Fibroblast of mammary gland (primary cell): ENCODE measurements at places on chromosomes 13 and 19.

- DNase-seq = no peak
Measured at GRCh38 chr19:4971424-4971793, 2.5 kb downstream of the KDM4B start.

DNA sequence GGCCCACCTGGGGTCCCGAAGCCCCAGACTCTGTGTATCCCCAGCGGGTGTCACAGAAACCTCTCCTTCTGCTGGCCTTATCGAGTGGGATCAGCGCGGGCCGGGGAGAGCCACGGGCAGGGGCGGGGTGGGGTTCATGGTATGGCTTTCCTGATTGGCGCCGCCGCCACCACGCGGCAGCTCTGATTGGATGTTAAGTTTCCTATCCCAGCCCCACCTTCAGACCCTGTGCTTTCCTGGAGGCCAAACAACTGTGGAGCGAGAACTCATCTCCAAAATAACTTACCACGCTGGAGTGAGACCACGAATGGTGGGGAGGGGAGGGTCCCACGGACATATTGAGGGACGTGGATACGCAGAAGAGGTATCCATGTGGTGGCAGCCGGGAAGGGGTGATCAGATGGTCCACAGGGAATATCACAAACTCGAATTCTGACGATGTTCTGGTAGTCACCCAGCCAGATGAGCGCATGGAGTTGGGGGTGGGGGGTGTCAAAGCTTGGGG is 1.0 kb upstream of the ICAM5 start:
- peak; percentile 45 for DNase-seq

DNA sequence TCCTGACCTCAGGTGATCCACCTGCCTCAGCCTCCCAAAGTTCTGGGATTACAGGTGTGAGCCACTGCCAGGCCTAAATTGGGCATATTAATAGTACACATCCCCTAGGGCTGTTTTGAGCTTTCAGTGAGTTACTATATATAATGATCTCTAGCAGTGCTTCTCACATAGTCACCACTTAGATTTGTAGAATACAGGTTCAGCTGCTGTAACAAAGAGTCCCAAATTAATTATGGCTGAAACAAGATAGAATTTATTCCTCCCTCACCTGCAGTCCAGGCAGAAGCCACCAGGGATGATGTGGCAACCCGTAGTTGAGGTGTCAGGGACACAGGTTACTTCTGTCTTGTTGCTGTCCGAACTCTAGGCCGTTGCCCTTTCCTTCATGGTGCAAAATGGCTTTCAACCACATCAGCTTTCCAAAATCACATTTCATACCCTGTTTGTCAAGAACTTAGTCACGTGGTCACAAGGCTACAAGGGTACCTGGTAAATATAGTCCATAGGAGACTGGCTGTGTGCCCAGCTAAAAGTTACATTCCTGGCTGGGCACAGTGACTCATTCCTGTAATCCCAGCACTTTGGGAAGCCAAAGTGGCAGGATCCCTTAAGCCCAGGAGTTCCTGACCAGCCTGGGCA is 2.9 kb downstream of the PROSER3 start:
- no peak for DNase-seq

DNA sequence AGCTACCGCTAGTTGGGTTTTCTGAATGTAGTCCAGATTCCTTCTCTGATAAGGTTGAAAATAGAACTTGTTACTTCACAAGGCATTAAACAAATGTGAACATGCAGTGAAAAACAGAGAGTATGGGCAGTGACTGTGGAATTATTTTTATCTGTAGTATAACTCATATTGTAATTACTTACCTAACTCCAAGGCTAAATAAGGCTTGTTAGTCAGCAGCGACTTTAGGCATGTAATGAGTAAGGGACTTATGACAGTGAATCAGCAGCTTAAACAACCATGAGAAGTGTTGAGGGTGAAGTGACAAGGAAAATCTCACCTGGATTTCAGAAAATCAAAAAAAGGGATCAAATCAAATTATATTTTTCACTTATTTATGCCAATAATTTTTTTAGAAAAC is 1719.5 kb upstream of the MIR17HG start:
- no peak for DNase-seq

DNA sequence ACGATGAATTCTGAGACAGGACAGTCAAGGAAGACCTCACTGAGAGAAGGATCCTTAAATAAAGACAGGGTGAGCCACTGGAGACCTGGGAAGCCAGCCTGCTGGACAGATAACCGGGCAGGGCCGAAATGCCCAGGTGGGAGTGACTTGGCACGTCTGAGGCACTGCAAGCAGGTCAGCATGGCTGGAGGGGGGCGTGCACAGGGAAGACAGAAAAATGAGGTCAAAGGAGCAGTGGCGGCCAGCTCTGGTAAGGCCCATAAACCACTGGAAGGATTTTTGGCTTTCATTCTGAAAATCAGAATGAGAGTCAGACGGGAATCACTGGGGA is 5.8 kb upstream of the ATP1A3 start:
- DNase-seq = no peak

DNA sequence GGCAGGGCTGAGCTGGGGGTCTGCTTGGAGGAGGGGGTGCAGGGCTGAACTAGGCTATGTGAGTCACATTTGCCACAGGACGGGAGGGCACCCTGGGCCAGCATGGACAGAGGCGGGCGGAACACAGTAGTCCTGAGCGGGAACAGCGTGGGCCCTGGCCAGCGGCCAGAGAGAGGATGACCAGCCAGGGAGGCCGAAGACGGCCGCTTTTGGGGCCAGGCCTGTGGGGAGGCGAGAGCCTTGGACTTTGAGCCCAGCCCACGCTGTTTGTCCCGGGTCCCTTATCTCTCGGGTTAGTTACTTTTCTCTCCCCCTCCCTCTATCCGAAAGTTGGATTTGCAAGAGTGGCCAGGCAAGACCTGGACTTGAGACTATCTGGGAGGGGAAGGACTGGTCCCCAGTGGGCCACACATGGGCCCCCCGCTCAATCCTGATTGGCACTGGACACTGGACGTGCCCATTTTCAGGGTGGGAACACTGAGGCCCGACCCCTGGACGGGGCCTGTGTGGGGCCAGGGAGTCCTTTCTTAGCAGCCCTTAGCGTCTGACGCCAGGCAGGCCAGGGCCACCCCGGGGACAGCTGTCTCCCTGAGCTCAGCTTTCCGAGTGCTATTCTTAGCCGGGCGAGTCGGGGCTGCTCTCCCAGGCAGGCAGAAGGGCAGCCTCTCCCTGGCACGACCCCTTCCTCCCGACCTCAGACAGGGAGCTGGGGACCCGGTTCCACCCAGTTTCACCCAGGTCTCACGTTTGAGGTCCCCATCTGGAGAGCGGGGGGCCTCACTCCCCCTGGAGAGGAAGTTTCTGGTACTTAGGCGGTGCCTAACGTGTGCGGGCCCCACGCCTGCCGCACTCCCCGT is 833 bp downstream of the GAMT start:
- peak; percentile 42 for DNase-seq

GRCh38 chr13:76350399-76350798 is 535.8 kb downstream of the KCTD12 start:
- no peak for DNase-seq

DNA sequence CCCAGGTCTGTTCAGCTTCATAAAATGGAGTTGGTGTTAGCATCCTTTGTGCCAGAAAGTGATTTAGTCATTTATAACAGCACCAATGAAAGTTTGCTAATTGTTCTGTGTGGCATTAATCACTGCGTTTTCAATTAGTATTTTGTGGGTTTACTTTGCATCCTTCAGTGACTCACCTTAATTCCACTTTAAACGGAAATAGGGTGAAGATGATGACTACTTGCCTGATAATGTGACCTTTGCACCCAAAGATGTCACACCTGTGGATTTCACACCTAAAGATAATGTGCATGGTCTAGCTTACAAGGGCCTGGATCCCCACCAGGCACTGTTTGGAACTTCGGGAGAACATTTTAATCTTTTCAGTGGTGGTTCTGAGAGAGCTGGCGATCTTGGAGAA is 15.0 kb downstream of the GPATCH1 start:
- no peak for DNase-seq

GRCh38 chr13:49791315-49791710 is 1.2 kb downstream of the KPNA3 start:
- peak; percentile 46 for DNase-seq

DNA sequence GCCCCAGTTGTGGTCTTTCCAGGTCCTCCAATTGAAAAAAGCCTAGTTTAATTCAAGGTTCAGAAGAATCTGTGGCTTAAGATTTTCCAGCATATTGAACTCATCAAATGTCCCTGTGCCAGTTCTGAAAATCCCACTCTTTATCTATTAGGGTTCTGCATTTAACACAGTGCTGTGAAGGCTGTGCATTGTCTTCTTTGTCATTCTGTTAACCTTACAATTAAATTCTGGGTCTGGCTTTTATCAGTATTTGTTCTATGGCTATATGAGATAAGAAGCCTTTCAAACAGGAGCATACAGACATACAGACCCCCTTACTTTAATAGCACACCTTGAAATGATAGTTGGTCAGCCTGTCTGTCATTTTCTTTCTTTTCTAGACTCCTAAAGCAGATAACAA is 362.1 kb upstream of the DACH1 start:
- no peak for DNase-seq

DNA sequence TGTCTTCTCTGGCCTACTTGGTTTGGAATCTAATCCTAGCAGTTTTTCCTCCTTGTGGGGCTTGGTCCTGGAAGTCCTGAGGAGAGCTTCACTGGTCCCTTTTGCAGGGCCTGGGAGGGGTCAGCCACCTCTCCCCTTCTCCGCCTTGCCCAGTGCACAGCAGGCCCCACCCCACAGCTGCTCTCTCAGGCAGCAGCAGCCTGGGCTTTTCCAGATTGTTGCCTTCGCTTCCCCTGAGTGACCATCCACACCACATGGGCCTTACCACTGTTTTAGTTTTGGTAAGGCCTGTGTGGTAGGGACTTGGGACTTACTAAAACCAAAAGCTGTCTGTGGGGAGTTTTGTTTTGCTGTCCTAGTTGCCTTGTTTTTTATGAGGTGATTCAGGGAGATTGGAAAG is 11.5 kb downstream of the MPHOSPH8 start:
- DNase-seq = no peak

GRCh38 chr13:77513719-77514335 is 21.7 kb upstream of the SCEL start:
- no peak for DNase-seq

- peak; percentile 39 for DNase-seq
Measured at GRCh38 chr13:32381539-32381938, 46.4 kb downstream of the N4BP2L1 start.

DNA sequence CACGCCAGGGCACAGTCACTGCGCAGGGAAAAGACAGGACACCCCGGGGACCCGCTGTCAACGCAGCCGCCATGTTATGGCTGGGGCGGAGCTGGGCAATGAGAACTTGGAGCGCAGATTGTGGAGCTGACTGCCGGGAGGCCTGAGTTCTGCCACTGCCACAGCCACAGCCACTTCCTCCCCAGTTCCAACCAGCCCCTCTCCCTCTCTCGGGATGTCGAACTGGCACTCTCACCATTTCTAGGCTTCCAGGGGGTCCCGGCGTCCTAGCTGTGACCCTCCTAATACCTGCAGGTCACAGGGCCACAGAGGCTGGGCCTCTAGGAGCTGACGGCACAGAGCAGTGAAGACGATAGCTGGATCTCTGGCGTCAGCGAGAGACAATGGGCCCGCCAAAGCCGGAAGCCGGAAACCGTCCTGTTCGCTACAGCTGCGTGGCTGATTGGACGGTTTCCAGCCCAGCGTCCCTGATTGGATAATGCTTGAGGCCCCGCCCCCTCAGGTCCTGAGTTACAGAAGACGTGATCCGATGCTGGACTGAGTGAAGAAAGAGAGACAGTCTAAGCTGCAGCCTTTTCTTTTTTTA is at the start of gene ZNF506:
ZNF506 (minus strand) TSS at position 385 of the 586 bp plus-strand sequence; CDS start at position 238, 147 bp downstream.
- DNase-seq = peak; percentile 97

DNA sequence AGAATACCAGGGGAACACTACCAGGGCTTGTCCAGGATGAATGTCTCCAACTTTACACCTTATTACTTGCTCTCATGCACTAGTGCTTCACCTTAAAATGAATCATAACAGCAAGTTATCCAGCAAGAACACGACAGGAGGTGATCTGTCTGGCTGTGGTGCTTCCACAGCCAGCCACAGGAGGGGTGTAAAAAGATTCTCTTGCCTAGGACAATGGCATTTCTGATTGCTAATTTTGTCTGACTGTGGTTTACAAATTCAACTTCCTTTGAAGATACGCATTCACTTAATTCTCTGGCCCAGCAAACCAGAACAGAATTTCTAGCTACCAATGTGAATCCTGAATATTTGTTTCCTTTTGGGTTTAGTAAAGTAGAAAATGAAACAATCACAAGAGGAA is 23.1 kb upstream of the COG3 start:
- peak; percentile 21 for DNase-seq

- no peak for DNase-seq
Measured at GRCh38 chr13:100667894-100668293, 6.7 kb downstream of the TMTC4 start.

DNA sequence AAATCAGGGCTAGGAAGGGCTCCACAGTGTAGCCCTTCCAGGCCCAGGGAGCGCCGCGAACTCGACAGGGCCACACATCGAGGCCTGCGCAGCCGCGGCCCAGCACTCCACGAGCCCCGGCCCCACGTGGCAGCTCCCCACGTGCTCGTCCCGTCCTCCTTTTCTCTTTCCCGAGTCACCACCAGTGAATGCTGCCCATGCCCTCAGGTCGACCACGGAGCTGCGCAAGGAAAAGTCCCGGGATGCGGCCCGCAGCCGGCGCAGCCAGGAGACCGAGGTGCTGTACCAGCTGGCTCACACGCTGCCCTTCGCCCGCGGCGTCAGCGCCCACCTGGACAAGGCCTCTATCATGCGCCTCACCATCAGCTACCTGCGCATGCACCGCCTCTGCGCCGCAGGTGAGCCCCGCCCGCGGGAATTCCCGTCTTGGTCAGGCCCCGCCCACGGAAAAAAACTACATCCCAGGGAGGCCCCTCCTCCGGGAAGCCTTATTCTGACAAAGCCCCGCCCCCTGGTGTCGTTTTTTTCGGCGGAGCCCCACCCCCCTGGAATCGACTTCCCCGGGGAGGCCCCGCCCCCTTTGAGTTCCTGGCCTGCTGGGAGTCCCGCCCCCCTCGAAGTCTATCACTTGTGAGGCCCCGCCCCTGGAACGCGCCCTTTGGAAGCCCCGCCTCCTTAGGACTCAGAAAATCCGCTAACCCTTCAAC is 7.0 kb downstream of the HIF3A start:
- peak; percentile 55 for DNase-seq

GRCh38 chr13:59364641-59365085 is 799.1 kb downstream of the DIAPH3 start:
- DNase-seq = no peak

DNA sequence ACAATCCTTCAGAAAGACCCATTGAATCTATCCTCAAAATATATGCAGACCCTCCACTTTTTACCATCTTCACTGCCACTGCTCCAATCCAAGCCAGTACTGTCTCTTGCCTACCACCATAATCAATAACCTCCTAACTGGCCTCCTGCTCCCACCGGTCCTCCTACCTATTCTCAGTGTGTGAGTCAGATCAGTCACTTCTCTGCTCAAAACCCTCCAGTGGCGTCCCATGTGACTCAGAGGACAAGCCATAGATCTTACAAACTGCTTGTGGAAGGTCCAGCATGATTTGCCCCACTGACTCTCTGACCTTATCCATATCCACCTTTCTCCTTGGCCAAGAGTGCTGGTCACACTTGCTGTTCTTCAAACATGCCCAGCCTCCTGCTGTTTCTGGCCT is 23.4 kb upstream of the MBNL2 start:
- no peak for DNase-seq

- no peak for DNase-seq
Measured at GRCh38 chr13:40576369-40576768, 90.1 kb downstream of the FOXO1 start.
